ENCODE measurements at places on chromosomes 4 and X.

- no peak for DNase-seq
Measured at GRCh38 chr4:181181331-181181730, 1061.9 kb upstream of the TENM3 start.

- DNase-seq: no peak
Measured at GRCh38 chr4:2219233-2219760, 22.6 kb downstream of the HAUS3 start.

GRCh38 chr4:12140864-12141263 is 712.2 kb upstream of the HS3ST1 start:
- no peak for DNase-seq

DNA sequence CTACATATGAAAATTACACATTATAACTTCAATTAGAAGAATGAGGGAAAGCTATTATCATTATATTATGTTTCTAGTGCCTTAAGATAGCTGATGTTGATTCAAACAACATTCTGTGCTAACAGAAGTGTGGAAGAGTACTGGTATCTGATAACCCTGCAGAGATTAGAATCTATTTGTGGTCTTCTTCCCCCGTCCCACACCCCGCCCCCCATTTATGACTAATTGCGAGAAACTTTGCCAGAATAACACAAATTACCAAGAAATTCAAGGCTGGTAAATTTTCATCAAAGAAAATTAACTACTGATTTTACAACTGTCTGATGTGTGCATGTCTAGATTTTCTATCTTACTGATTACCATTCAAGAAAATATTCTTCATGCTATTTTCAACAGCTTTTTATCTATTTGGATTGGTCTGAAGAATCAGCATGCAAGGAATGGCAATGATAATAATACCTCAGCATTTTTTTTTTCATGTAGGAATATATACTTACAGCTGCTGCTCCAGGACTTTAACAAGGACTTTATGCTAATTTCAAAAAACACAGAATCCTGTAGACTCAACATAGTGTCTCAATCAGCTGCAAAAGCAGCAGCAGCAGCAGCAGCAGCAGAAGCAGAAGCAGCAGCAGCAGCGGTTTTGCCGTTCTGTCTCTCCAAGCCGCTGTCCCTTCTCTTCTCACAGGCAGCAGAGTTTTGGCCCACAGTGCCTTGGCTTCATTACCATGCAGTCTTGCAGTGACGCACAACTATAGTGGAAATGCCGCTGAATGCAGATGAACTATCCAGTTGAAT is 126.7 kb downstream of the FRYL start:
- DNase-seq: peak; percentile 63

GRCh38 chrX:110759785-110760184 is 35.8 kb downstream of the CHRDL1 start:
- DNase-seq: no peak
